ENCODE measurements at places on chromosomes 5 and 9. TPM values are rescaled to one million over a fixed set of nuclear protein-coding genes. Genes with fewer than 3 reads are reported as not detected.

Gene MLLT3
- total RNA-seq: 39.4 TPM

Gene EQTN
- total RNA-seq: 0.74 TPM

Gene TMC1
- total RNA-seq: 1.9 TPM

Gene ZNF454
- 10.6 TPM for total RNA-seq

Gene TMEM215
- 0.21 TPM for total RNA-seq

Gene GNAQ
- total RNA-seq: 78.5 TPM

Gene ANKRD31
- total RNA-seq: 0.69 TPM

Gene ANKRD34B
- total RNA-seq: not detected

Gene CDC25C
- total RNA-seq: 6.1 TPM

Gene SHLD3
- total RNA-seq: 9.9 TPM

Gene DOCK8
- 12.5 TPM for total RNA-seq

Gene CARD9
- total RNA-seq: 3.2 TPM

Gene HTR4
- total RNA-seq: 0.26 TPM

Gene ALDOB
- total RNA-seq: not detected

Gene CD72
- total RNA-seq: 1.5 TPM

Gene WWC1
- 7.1 TPM for total RNA-seq

Gene BHMT2
- total RNA-seq: 4.1 TPM

Gene GABRA6
- not detected for total RNA-seq
